NCI-H2081 treated with DMSO at 0.1 percent for 48 hours (cell line): ENCODE measurements at places on chromosomes 6 and 20.
A peak's percentile ranks its signal among the peaks of the same experiment; 100 is the strongest.

- no peak for DNase-seq
Measured at GRCh38 chr20:61512475-61512874, 260.4 kb downstream of the CDH4 start.

GRCh38 chr6:3829285-3829684 is 19.9 kb upstream of the FAM50B start:
- no peak for DNase-seq

- DNase-seq = peak; percentile 41
Measured at GRCh38 chr6:158758941-158759479, 60.2 kb downstream of the EZR start.

- DNase-seq = no peak
Measured at GRCh38 chr6:121816906-121817540, 381.6 kb downstream of the GJA1 start.

DNA sequence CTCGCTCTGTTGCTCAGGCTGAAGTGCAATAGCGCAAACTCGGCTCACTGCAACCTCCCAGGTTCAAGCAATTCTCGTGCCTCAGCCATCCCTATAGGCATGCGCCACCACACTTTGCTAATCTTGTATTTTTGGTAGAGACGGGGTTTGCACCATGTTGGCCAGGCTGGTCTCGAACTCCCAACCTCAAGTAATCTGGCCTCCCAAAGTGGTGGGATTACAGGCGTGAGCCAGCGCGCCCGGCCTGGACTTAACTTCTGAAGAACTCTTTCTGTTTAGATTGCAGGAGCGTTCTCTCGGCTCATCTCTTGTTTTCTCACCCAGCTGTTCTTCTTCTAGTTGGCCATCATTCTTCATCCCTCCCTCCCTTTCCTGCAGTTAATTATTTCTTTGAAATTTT is 30.3 kb downstream of the GTF2H5 start:
- DNase-seq = no peak

DNA sequence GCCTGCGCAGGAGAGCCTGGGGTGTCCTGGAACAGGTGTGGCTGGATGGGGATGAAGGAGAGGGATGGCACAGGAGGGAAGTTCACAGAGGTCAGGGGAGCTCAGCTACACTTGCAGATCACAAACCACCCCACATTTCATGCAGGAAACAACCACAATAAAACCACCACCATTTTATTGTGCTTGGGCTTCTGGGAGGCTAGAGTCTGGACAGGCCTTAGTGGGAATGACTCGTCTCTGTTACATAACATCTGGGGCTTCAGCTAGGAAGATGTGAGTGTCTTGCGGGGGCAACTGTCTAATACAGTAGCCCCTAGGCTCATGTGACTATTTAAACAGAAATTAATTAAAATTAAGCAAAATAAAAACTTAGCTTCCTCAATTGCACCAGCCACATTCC is 33.4 kb downstream of the SNX5 start:
- DNase-seq = no peak

GRCh38 chr6:128206610-128207426 is 306.0 kb upstream of the THEMIS start:
- DNase-seq = no peak

- DNase-seq = no peak
Measured at GRCh38 chr20:44032583-44033331, 118.1 kb downstream of the TOX2 start.

- DNase-seq = no peak
Measured at GRCh38 chr6:81847866-81848265, 95.4 kb upstream of the TENT5A start.

- DNase-seq = no peak
Measured at GRCh38 chr6:168138436-168138835, 59.4 kb upstream of the FRMD1 start.

DNA sequence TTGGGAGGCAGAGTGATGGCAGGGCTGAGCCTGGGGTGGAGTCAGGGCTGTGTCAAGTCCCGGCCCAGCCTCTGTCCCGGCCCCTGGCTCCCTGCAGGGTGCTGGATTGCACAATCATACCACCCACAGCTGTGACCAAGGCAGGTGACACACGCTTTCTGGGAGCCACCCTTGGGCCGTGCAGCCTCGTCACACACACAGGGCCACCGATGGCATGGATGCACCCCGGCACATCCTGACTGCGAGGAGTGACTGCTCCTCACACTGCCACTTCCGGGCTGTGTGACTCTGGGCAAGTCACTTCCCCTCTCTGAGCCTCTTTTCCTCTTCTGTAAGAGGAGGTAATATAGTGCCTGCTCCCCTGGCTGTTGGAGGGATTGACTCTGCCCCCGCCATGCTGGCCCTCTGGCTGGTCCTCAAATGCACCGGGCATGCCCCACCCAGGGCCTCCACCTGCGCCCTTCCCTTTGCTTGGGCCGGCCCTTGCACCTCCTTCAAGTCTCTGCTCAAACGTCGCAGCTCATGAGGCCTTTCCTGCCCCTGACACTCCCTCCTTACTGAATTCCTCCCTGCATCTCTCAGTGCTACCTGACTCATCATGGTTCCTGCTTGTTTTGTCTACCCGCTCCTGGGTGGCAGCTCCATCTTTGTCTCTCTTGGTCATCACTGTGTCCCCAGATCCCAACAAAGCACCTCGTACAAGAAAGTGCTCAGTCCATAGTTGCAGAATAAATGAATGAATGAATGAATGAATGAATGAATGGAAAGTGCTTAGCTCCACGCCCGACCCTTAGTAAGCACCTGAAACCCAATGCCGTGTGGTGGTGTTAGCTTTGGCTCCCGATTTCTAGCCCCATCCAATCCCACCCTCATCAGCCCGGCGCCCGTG is 93.5 kb downstream of the CEBPB start:
- DNase-seq = no peak
